Lung (tissue), 17 donors: ENCODE measurements at places on chromosomes 4 and X.

GRCh38 chrX:19724409-19724808 is 163.0 kb downstream of the SH3KBP1 start:
- no peak for DNase-seq

GRCh38 chrX:141814213-141814857 is 23.8 kb upstream of the MAGEC3 start:
- DNase-seq: no peak

DNA sequence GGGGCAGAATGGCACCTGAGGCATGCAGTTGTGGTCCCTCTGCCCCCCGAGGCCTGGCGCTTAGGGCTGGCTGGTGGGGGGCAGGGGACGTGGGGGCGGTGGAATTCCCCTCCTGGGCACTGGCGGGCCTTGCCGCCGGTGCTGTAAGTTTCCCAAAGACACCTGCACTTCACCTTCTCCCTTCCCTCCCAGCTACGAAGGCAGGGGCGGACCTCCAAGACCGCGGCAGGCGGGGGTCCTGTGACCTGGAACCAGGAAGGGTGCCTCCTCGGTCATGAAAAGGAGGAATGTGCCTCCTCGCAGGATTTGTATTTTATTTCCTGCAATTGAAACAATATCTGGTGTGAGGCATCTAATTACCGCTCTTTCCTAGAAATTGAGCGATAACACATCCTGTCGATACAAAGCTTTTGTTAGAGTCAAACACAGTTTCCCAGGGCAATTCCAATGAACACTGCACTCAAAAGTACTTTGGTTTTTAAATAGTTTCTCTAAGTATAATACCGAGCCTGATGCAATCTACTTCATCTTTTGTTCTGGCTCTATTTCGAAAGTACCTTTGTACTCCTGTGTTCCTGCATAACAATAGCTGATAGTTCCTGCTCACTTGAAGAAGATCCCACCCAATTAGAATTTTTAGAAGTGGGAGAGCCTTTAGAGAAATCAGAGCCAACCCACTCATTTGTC is 12.3 kb upstream of the ADRA2C start:
- DNase-seq: no peak

DNA sequence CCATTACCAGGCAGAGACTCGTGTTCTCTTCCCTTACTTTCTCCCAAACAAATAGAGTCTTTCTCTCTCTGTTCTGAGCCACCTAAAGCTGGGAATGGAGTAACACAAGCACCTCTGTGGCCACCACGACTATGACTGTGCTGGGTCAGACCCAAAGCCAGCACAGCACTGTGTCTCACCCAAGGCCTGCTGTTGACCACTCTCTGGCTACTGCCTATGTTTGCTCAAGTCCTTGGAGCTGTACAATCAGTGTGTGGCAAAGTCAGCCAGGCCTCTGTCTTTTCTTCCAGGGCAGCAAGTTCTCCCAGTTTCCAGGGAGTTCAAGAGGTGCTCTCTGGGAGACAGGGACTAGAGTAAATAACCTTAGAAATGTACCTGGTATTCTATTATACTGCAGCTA is 239.4 kb downstream of the FAM47A start:
- DNase-seq: no peak

GRCh38 chrX:143669395-143669794 is 33.5 kb upstream of the SLITRK4 start:
- DNase-seq: peak; percentile 9

- no peak for DNase-seq
These were observed 16.0 kb upstream of the RBMXL3 start for GRCh38 chrX:115173181-115173580.

GRCh38 chr4:53366301-53366716 is 448 bp upstream of the SCFD2 start:
- DNase-seq: no peak
